ENCODE measurements at places on chromosomes 5 and 9.

- DNase-seq = no peak
Observed at GRCh38 chr5:132368186-132368585, 1.3 kb upstream of the SLC22A5 start.

GRCh38 chr5:85278193-85278592 lies 893.5 kb upstream of the EDIL3 start:
- DNase-seq = no peak

DNA sequence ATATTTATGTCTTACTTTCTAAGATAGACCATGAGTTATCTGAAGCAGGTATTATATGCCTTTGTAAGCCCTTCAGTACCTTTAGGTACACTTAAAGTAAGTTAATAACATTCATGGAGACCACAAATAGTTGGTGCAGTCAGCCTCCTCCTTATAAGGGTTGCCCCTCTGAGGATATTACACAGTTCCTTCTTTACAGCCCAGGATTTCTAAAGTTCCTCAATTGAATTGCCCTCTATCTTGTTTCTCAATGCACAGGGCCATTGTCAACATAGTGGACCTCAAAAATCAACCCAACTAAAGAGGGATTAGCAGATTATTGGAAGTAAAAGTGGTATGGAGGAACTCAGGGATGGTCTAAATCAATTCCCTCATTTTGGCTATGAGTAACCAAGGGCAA lies 50.3 kb downstream of the HMHB1 start:
- DNase-seq = no peak

DNA sequence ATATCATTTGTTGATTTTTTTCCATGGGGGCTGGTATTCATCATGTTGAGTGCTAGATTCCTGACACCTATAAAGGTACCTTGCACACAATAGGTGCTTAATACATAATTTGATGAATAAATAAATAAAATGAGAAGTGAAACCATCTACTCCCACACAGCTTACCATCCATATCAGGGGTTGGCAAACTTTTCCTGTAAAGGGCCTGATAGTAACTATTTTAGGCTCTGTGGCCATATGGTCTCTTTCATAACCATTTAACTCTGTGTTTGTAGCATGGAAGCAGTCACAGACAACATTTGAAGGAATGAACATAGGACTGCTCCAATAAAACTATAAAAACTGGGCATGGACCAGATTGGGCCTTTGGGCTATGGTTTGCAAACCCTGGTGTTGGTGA lies 100.3 kb downstream of the GCNT1 start:
- DNase-seq = no peak

Measured in NCI-H1930 (cell line).